T-helper 22 cell (primary cell): ENCODE measurements at places on chromosomes 16 and 17.

GRCh38 chr16:8717892-8718415, 43.5 kb downstream of the ABAT start:
- no peak for DNase-seq

DNA sequence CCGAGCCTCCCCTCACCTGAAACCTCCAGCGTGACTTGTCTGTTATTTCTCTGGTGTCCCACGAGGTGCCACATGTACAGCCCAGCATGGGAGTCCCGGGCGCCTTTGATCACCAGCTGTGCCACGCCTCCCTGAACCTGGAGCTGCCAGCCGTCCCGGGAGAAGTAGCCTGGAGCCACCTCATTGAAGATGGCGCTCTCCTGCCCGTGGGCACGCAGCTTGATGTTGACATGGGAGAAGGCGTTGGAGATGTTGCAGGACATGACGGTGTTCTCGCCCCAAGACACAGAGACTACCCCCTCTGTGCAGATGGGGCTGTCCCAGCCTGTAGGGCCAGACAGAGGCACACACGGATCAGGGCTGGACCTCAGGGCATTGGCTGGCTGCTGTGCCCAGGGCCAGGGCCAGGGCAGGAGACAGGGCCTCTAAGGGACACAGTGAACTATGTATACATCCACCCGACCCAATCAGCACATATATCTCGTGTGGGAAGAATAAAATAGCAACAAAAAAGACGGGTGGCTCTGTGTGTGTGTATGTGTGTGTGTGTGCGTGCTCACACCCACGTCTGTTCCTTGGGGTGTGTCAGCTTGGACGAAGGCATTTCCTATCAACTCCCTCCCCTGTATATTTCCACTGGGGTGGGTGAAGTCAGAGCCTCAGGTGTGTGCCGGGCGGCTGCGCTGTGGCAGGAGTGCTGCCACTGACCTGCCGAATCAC, 7.3 kb upstream of the CD7 start:
- DNase-seq, result no peak

- no peak for DNase-seq
These were observed 841 bp downstream of the C16orf89 start for GRCh38 chr16:5064915-5065314.

- no peak for DNase-seq
These were observed 1.5 kb downstream of the SNX29 start for GRCh38 chr16:11978080-11978479.

GRCh38 chr16:90019543-90020259, 445 bp upstream of the DBNDD1 start:
- DNase-seq, result peak; percentile 20

- DNase-seq, result no peak
These were observed 84.5 kb downstream of the SEC14L1 start for GRCh38 chr17:77225265-77225664.

- no peak for DNase-seq
These were observed 36.0 kb upstream of the ICAM2 start for GRCh38 chr17:64056269-64057005.

- DNase-seq, result no peak
These were observed 7.3 kb downstream of the PIEZO1 start for GRCh38 chr16:88777471-88778270.

DNA sequence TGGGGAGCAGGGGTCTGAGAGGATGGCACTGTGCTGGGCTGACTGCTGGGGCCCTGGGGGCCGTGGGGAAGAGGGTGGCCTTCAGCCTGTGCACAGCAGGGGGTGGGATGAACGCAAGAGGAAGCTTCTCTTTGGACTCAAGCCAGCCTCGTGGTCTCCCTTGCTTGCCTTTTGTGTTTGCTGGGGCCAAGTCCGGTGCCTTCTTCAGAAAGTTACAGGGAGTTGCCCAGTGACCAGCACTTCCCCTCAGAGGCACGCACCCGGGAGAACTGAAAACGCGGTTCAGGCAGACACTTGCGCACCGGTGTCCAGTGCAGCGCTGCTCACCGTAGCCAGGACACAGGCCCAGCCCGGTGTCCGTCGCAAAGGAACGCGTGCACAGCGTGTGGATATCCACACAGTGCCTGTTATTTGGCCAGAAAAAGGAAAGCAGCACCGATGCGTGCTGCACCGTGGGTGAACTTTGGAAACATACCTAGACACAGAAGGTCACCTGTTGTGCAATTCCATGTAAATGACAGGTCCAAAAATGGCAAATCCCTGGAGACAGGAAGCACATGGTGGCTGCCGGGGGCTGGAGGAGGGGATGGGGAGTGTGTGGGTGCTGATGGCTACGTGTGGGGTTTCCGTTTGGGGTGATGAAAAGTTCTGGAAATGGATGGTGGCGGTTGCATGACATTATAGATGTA, 29.4 kb upstream of the NUDT16L1 start:
- no peak for DNase-seq

DNA sequence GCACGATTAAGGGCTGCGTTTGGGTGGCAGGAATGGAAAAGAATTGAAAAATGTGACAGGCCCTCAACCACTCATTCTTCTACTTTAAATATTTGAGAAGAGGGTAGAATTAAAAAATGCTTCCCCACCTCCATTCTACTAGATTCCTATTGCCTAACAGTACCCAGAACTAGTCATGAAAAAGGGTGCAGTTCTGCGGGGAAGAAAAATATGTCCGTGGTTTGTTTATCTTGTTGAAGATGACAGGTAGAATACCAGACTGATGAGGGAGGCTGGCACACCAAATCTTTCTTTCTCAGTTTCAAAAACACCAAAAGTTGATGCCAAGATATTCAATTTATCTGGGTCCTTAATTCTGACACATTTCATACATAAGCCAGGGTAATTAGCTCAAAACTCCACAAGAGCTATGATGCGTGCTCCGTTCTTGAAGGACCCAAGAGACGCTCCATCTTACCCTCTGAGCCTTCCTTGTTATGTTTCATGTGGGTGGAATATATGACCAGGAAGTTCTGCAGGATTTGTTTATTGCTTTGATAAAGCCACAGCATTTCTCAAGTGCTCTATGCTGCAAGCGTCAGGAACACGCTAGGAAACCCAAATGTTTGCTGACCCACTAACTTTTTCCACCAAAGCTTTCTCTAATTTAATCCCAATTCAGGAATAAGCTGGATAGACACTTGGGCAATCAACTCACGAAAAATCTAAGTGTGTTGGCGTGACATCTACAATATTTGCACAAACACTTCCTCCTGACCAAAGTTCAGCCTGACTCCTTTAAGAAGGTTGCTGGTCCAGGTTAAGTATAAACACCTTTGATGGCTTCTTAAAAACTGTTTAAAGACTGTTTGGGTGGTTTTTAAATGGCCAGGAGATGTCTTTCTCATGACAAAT, 20.6 kb upstream of the GAN start:
- no peak for DNase-seq

DNA sequence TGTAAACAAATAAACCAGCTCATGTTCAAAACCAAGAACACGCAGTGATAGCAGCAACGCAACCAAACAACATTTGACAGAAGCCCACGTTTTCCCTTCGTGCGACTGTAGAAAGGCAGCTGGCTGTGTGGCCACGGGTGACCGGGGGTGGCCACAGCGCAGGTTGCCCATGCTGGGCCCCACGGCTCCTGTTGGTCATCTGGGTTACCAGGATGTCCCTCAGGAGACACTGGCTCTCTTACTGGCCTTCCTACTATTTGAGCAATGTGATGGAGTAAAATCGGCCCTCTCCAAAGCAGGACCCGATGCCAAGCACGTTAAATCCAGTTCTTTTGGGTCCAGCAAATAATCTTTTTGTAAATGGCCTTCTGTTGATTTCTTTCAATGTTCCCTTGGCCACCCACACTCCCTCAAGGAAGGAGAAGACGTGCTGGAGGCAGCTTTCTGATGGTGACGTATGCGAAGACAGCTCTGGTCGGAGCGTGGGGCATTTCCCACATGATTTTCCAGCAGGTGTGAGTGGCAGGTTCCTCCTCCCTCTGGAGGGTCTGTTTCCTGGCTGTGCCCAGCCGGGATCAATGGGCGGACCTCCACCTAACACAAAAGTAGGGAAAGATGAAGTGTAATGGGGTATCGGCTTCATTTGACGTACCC, 143.1 kb upstream of the CHMP6 start:
- no peak for DNase-seq

GRCh38 chr17:7356072-7356549, 1.2 kb downstream of the TMEM95 start:
- peak; percentile 62 for DNase-seq

GRCh38 chr17:8300627-8301242, 5.5 kb upstream of the SLC25A35 start:
- peak; percentile 42 for DNase-seq
